ENCODE measurements at places on chromosomes 3 and 15.

DNA sequence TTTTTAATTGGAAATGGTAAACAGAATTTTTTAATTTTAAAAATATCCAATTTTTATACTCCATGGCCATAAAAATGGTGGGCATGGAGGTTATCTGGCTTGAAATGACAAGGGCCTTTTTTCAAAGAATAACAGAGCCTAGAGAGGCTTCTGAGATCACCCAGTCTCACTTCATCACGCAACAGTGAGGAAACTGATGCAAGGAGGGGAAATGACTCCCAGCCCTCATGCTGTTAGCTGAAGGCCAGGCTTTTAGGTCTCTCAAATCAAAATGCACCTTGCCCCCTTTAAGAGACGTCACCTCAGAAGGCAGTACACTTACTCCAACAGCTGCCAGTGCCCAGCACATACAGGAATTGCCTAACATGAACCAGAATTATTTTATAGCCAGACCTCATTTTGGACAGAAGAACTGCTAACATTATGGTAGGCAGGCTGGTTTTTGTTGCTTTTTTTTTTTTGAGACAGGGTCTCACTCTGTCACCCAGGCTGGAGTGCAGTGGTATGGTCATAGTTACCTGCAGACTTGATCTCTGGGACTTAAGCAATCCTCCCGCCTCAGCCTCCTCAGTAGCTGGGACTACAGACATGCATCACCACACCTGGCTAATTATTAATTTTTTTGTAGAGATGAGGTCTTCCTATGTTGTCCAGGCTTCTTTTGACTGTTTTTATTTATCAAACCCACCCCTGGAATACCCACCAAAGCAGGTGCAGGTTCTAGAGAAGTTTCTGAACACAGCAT lies 9.1 kb downstream of the RAB43 start:
- DNase-seq: no peak

DNA sequence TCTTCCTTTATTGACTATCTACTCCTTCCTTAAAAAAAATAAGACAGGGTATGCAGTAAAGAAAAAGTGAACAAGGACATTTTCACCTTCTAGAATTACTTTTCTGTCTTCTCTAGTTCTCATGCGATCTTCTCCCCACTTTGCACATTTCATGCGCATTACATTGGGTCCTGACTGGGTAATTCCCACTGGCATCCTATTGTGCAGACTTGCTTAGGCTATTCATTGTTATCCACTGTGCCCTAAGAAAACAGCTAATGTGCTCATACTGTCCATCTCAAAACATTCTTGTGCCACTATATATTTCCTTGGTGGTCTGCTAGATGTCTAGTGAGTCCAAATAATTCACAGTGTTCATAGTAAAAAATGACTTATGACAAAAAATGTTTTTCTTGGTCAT lies 447.4 kb upstream of the ROBO1 start:
- no peak for DNase-seq

- DNase-seq: no peak
Observed at GRCh38 chr15:89767411-89767915, 8.7 kb upstream of the MESP2 start.

GRCh38 chr15:28885630-28886430 lies at the start of gene APBA2:
Gene APBA2, plus strand, starts transcription at chr15:28885974. Its CDS starts 167,911 bp downstream, at chr15:29053885.
- DNase-seq: peak; percentile 32

DNA sequence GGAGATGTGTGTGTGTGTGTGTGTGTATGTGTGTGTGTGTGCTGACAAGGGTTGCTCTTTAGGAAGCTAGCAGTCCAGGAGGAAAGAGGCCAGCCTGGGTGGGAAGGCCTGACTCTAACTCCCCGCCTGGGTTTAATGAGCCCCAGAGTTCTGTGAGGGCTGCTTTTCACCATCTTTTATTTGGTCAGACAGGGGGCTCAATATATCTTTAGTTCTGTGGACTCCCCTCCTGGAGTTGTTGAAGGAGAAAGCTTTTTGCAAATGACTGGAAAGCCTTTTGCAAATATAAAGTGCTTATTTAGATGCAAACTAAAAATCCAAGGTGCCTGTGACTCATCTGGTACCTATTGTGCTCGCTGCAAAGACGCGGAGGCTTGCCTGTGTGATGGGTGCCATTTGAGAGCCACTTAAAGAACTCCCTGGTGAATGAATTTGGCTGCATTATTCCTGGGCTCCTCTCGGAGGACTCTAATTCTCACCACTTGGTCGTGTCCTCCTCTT lies 24.5 kb downstream of the DRD3 start:
- no peak for DNase-seq

DNA sequence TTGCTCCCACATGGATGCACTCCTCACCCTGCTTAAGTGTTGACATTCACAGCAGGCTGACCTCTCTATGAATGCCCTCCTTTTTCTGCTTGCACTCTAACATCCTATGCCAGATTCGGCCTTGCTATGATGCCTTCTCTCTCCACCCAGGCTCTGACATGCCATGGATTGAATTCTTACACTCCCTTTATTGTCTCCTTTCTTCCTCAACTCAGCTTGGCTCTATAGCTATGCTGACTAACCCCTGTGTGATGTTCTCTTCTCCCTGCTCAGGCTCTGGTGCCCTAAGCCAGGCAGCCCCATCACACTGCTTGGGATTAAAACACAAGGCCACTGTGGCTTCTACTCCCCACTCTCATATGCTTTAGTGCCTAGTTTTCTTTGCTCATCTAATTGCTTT lies 563.7 kb downstream of the NSUN3 start:
- DNase-seq: no peak

DNA sequence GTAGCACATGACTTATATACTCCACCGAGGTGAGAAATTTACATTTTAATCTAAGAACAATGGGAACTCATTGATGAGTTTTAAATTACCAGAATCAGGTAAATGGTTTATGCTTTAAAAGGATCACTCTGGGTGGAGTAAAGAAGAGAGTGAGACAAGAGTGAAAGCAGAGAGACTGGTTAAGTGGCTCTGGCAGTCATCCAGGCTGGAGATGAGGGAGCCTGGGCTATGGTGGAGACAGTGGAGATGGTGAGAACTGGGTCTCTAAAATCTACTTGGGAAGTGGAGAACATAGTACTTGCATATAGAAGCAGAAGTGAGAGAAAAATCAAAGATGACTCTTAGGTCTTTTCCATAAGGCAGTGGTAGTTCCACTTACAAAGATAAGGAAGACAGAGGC lies 37.1 kb upstream of the SLC25A36 start:
- no peak for DNase-seq

GRCh38 chr3:159560214-159560979 lies 428.2 kb upstream of the IL12A start:
- DNase-seq: no peak

GRCh38 chr3:112002096-112002971 lies 3.6 kb downstream of the TAGLN3 start:
- DNase-seq: no peak

DNA sequence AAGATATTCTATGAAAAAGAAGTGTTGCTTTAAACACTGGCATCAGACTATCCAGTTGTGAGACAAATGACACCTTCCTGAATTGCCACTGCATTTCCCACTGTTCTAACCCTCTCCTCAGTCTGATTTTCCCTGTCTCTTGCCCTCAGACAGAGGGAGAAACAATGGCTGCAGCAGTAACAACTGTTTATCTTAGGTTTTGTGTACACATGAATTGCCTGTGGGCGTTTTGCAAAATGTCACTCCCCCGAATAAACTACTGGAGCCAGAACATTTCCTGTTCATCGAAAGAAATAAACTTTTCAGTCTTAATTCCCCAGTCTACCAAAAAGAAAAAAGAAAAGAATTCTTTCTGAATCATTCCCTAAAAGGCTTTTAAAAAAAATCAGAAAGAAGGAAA lies 155.1 kb downstream of the MAGI1 start:
- no peak for DNase-seq

GRCh38 chr3:41933154-41933676 lies 28.7 kb downstream of the ULK4 start:
- DNase-seq: no peak

GRCh38 chr3:27939940-27940339 lies 217.8 kb upstream of the EOMES start:
- DNase-seq: no peak

DNA sequence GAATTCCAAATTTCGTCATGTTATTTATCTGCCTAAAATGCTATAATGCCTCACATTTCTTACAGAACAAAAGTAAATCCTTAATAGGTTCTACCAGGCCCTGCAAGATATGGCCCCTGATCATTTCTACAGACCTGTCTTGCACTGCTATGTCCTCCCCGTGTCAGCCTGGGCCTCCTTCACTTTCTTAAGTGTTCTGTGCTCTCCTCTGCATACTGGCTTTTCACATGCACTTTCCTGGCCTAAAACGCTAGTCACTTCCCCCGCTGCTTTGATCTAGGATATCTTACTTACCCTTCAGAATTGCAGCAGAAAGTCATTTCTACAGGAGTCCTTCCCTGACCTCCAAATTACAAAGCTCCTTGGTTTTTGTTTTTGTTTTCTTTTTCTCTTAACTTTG lies 551.3 kb downstream of the NSUN3 start:
- DNase-seq: no peak

GRCh38 chr3:146125951-146126350 lies 35.0 kb downstream of the PLOD2 start:
- no peak for DNase-seq

GRCh38 chr3:58198362-58198761 lies 12.4 kb downstream of the DNASE1L3 start:
- no peak for DNase-seq

GRCh38 chr3:187491371-187491770 lies 123.2 kb downstream of the RTP4 start:
- DNase-seq: no peak

GRCh38 chr3:127887321-127887720 lies 27.7 kb upstream of the KBTBD12 start:
- no peak for DNase-seq

DNA sequence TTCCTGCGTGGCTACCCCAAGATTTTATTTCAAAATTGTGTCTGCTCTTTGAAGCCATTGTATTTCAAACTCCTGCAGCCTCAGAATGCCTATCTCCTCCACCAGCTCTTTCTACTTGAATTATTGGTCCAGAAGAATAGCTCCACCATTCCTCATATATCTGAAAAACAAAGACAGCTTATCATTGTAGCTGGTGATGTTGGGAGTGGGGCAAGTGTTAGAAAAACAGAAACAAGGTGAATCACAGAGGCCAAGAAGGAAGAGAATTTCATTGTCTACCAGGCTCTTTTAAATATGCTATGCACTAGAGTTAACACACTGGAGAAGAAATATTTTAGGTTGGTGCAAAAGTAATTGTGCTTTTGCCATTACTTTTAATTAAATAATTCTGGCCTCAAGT lies 307.9 kb upstream of the ROPN1 start:
- DNase-seq: no peak

DNA sequence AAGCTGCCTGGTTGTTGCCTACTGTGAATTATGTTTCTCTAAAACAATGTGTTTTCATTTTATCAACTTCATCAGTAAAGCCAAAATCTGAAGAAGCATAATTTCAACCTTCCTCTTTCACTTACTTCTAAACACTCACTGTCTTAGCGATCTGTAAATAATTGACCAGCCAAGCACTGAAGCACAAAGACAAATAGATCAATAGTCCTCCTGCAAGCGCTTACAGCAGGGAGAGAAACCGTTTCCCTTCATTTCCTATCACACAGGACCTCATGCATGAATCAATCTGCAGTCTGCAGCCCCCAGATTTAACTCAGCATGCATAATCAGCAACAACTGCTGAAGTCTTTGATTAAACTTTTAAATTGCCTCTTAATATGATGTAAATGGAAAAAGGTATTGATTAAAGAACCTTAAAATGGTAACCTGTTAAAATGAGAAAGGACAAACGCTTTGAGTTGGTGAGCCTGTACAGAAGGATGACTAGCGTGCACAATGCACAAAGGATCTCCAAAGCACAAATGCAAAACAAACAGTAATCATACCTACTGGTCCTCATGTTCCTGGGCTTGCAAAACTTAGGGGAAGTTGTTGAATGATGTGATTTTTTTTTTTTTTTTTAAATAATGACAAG lies 370.2 kb upstream of the ZNF385D start:
- DNase-seq: no peak

GRCh38 chr3:184590795-184591194 lies 29.2 kb downstream of the EPHB3 start:
- DNase-seq: no peak

DNA sequence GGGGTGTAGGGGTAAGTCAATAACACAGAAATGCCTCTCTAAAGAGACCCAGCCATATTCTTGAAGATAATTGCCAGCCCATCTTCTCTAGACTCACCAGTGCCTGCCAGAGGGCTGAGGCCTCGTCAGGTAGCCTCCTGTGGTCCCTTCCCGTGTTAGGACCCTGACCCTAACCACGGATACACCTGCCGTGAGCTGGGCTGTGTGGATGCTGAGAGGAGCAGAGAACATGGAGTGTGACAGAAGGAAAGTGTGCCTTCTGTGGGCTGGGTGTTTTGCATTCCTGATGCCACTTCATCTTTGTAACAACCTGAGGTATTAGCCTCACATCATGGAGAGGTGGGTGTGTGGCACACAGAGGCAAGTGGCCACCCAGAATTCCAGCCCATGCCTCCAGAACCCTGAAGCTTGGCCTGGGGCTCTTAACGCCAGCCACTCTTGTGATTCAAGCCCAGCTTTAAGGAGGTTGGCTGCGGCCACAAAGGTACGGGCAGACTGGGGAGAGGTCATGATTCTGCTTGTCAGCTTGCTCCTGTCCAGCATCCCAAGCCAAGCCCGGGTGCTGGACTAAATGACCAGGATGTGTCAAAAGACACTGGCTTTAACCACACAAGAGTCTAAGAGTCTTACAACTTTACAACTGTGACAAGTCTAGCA lies 21.1 kb upstream of the ABTB1 start:
- no peak for DNase-seq

- DNase-seq: peak; percentile 38
Observed at GRCh38 chr3:10192953-10193691, 28.4 kb downstream of the IRAK2 start.

DNA sequence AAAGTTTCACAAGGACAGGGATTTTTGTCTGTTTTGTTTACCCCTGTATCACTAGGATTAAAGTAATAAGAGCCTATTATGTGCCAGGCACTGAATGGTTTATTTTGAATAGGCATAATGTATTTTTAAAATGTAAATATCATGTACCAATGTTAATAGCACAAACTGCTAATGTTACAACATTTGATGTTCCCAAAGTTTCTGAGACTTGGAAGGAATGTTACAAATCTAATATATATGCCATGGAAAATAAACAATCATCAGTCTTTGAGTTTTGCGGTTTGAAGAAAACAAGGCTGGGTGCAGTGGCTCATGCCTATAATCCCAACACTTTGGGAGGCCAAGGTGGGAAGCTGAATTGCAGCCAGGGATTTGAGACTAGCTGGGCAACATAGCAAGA lies 159.4 kb downstream of the CDIN1 start:
- no peak for DNase-seq

DNA sequence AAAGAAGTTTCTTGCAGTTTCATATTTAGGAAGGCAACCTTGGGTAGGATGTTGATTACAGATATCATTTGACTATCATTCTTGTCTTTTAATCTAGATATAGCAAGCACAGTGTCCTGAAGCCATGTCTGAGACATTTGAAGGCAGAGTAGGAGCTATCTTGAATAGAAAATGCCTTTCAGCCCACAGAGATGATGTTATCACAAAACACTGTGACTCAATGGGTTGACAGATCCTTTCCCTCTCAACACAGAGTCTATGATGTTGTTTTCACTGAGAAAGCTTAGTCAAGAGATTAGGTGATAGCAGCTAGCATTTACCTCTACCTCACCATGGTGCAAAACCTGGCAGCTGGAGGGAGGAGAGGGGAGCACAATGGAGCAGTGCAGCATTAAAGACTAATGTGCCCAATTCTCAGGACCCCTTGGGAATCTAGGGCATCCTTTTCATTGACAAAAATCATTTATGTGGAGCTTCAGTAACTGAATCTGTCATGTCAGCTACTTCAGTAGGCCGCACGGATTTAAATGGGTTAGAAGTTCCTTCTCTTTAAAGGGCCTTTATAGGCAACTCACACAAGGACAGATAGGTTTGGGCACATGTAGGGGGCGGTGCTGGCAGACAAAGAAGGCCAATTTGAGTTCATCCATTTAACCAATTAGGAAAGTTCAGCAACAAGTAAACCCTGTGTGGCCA lies 121.8 kb downstream of the AGBL1 start:
- DNase-seq: no peak

Measured in testis (tissue), 5 donors.